Right atrium auricular region (tissue), 2 donors: ENCODE measurements at places on chromosomes 11 and 22.
A peak's percentile ranks its signal among the peaks of the same experiment; 100 is the strongest.

GRCh38 chr11:133997554-133997953 lies 40.8 kb upstream of the IGSF9B start:
- no peak for DNase-seq

DNA sequence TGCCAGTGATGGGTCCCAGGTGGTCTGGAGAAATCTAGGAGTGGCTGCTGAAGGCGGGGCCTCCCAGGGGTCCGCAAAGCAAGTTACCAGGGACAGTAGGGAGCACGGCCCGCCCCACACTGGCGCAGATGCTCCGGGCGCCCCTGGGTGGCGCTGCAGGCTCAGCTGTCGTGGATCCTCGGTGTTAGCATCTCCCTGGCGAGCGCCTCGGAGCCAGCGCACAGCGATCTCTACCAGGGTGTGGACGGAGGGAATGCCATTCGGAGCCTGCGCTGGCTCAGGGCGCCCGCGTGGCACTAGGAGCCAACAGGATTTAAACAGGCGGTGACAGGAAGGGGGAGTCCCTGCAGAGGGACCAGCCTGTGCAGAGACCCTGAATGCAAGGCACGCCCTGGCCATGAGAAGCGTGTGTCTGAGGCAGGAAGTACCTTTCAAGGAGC lies 20.2 kb downstream of the FADS3 start:
- DNase-seq: peak; percentile 83

DNA sequence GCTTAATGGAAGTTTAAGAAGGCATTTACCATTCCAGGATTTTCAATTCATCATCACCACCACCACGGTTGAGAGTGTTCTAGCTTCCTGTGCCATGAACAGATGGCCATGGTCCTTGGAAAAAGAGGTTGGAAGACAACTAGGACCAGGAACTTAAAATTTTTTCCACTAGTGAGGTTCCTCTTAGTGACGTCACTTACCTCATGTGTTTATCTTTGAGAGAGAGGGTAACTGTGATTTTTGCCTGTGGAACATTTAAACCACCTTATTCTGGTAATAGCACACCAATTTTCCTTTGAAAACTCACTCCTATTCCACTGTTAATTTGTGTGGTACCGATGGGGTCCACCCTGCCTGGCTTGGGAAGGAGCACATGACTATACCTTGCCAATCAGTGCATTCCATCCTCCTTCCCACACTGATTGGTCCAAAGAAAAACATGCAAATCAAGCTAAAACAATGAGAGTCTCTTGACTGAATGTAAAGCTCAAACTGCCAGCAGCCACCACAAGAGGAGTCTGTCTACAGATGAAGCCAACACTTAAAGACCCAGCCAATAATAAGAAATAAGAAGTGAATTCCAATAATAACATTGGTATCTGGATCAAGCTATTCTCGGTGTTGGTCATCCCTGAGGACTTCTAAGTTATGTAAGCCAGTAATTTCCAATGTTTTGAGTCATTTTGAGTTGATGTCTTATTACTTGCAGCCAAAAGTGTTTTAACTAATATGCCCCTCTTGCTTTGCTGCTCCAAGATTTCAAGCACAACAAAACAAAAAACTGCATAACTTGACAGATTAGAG lies 111.8 kb downstream of the MPPED2 start:
- DNase-seq: no peak

DNA sequence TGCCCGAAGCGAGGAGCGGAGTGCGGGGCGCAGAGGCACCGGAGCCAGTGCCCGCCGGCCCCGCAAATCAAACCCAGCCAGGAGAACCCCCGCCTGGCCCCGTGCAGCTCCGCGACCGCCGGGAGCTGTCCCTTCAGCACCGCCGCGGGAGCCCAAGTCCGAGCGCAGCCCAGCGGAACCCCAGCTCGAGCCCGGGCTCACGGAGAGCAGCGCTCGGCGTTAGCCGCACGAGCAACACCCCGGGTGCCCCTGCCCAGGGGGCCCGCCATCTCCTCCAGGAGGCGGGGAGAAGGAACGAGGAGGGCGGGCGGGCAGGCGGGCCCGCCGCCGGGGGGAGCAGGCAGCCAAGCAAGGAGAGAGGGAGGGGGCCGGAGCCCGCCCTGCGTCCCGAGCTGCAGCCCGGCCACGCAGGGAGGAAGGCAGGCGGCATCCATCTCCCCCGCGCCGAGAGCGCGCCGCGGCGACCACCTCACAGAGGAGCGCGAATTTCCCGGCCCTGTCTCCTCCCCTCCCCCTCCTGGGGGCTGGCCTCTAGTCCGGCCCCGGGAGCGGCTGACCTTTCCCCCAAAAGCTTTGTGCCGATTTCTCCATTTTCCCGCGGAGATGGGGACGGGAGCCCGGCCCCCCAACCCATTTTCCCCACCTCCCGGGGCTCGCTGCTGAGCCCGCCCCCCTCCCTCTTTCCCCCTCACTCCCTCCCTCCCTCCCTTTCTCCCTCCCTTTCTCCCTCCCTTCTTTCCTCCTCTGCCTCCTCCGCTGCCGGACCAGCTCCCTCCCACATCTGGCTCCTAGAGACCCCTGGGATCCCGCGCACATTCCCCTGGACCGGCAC lies 621 bp downstream of the KCNC1 start:
- DNase-seq: no peak

DNA sequence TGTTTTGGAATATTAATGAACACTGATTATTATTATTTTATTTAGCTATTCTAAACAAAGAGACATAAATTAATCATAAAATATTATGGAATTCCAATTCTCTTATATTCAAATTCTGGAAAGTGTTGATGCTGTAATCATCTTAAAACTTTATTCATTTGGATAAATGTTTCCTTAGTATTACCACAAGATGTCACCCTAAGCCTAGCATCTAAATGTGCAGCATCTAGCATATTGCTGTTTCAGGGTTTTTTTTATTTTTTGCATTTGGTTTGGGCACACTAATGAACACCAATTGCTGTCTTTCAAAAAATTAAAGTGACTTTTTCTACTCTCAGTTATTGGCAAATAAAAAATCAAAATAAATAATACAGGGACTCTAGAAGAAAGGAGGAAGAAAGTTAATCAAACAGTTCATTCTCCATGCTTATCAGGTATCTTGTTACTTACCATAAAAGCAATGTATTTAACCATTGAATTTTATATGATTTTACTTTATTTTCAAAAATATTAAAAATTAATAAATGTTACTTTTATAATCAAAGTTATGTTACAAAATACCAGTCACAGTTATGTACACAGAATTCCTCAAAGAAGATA lies 31.8 kb downstream of the DLG2 start:
- no peak for DNase-seq

GRCh38 chr11:7612056-7612660 lies 61.1 kb downstream of the CYB5R2 start:
- no peak for DNase-seq

GRCh38 chr22:20773793-20774212 lies at the start of gene SERPIND1:
TSS of gene SERPIND1 (plus strand) at chr22:20774113. CDS start at chr22:20779313, 5,200 bp downstream.
- DNase-seq: no peak

- DNase-seq: peak; percentile 99
Observed at GRCh38 chr22:46754110-46754799, 8.2 kb upstream of the TBC1D22A start.

GRCh38 chr11:95093548-95093947 lies 3.9 kb downstream of the ENDOD1 start:
- no peak for DNase-seq

- DNase-seq: no peak
Observed at GRCh38 chr11:12790861-12791616, 116.8 kb downstream of the TEAD1 start.

- DNase-seq: no peak
Observed at GRCh38 chr22:25368271-25368670, 148.8 kb downstream of the CRYBB2 start.

DNA sequence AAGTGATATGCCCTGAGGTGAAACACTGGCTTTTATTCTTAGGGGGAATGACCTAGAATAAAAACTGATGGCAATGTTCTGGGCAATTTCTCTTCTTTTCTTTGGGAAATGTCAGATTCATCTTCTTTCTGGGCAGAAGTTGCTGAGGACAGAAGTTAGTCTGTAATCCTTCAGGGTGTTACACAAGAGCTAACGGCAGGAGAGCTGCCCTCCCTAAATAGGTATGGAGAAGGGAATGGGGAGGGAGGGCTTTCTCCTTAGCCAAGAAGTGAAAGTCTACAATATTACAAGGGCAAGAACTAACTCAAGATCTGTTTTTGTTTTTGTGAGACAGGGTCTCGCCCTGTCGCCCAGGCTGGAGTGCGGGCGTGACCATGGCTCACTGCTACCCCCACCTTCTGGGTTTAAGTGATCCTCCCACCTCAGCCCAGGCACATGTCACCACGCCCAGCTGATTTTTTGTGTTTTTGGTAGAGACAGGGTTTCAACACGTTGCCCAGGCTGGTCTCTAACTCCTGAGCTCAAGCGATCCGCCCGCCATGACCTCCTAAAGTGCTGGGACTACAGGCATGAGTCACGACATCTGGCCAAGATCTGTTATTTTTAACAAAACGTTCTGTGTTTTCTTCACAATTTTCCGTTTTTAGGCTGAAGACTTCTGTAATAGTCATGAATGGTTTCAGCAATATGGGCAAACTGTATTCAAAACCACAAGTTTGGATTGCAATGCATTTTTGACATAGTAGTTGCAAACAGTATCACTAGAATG lies 7.2 kb downstream of the PIWIL4 start:
- DNase-seq: no peak

- no peak for DNase-seq
Observed at GRCh38 chr11:133197425-133197824, 334.9 kb downstream of the OPCML start.

DNA sequence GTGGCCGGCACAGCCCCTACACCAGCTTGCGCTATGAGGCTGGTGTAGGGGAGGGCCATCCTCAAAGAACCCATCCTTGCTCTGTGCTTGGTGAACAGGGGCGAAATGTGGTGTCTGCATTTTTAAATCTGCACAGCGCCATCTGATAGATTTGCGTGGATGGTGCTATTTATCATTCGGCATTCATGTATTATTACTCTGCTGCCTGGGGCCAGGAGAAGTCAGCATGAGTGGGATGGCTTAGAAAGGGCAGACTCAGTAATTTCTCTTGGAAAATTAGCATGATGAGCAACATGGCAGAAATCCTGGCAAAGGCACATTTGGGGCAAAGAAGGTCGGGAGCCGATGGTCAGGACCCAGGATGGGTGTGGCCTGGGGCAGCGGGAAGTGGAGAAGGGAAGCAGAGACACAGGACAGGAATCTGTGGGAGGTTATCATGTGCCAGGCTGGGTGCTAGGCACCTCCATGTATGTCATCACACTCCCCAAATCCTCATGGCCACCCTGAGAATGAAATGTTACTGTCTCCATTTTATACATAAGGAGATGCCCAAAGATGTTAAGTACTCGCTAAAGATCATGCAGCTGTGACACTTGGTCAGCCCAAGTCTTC lies 149.0 kb downstream of the CEP164 start:
- DNase-seq: no peak

DNA sequence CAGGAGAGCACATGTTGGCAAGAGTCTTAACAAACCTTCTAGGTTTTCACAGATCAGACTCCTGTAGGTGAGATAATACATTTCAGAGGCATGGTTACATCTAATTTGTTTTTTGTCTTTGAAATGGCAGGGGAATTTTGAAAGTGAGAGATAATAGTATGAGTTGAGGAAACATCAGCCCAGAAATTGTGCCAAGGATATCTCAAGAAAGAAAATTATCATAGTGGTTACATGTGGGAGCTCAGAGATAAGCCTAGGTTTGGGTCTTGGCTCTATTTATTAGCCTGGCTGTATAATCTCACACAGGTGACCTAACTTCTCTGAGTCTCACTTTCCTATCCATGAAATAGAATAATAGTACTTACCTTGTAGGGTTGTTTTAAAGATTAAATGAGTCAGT lies 443 bp downstream of the BTBD18 start:
- no peak for DNase-seq

GRCh38 chr11:61340979-61341378 lies 8.0 kb downstream of the TKFC start:
- DNase-seq: no peak

GRCh38 chr22:37801946-37802309 lies 5.8 kb upstream of the GCAT start:
- no peak for DNase-seq

DNA sequence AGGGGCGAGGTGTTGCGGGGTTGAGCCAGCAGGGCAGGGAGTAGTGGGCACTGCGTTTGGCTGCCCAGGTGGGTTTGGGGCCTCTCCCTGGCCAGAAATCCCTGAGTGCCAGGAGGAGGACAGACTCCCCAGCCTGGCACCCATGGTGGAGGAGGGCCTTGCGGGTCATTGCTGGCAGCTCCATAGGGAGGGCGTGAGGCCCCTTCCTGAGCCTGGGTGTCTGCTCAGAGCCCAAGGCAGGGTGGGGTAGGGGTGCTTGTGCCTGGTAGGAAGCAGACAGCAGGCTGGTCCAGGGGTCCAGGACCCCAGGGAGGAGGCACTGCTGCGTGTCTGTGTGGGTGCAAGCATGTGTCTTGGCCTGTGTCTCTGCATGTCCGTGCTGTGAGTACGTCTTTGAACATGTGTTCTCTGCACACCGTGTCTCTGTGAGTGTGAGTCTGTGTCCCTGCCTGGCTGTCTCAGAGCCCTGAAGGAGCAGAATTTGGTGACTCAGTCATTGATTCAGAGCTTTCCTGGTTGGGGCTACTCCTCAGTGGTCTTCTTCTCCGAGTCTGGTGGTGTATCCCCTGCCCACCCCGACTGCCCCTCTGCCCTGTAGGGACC lies 3.9 kb downstream of the TSPAN4 start:
- no peak for DNase-seq

- no peak for DNase-seq
Observed at GRCh38 chr11:1453611-1454034, 33.0 kb downstream of the MOB2 start.

- DNase-seq: no peak
Observed at GRCh38 chr22:36406721-36407120, 19.0 kb upstream of the MYH9 start.

- no peak for DNase-seq
Observed at GRCh38 chr11:80635178-80635577, 1194.3 kb upstream of the TENM4 start.

GRCh38 chr11:47891886-47892285 lies 43.7 kb upstream of the NUP160 start:
- DNase-seq: no peak

GRCh38 chr11:15119826-15120225 lies 5.1 kb downstream of the INSC start:
- no peak for DNase-seq

GRCh38 chr11:95503047-95503446 lies 272.0 kb upstream of the SESN3 start:
- DNase-seq: no peak
